ENCODE measurements at places on chromosomes 6 and 20.

DNA sequence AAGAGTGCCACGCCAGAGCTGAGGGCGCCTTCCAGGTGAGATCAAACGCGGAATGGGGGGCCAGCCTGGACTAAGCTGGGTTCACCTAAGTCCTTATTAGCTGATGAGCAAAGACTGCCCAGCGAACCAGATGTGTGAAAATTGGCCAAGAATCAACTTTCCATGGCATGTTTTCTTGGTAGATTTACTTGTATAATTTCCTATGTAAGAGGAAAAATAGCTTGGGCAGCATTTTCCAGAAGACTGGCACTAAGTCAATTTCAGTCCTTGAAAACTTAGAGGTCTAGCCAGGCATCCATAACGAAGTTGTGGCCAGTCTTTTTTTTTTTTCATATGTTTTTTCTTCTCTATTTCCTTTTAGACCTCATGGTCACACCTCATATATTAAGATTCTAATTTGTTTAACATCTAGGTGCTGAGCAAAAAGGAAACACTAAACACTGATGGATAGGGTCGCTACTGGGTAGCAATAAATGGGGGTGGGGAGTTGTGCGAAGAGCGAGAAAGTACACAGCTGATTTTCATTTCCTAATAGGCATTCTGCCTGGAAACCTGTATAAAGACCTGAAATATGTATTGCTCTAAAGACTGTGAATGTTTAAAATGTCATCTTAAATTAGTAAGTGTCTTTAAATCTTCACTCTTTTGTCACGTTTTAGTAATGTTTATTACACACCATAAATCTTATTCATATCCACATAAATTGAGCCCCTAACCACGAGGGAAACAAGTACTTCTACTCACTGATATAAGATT is 188.8 kb downstream of the CD83 start:
- no peak for DNase-seq

DNA sequence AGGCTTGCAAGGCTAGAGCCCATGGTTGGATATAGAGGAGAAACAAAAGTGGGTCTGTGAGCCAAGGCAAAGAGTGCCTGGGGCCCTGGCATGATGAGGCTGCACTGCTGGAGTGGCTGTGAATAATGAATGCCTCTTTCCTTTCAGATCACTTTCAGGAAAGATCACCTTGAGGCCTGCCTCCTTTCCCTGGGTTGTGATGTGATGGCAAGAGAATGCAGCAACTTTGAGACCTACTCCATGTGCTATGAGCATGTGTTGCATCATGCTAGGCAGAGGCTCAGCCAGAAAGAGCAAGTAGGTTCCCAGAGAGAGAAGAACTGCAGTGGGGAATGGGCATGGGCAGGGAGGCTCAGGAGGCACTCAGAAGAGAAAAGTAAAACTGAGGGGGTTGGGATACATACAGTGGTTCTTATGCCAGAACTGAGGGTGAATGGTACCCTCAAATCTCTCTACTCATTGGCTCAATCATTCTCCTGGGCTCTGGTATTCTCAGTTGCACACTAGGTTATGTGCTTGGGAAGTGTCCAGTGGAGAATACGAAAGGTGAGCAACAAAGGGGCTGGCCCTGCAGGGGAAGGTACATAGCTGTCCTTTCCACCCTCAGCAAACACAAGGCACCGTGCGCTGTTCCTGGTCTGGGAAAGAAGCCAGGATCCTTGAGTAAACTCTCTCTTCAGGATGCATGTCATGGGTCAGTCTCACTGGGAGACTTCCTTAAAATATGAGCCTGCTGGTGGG is 45.9 kb downstream of the CD164 start:
- no peak for DNase-seq

GRCh38 chr6:164531736-164532135 is 777.7 kb downstream of the C6orf118 start:
- DNase-seq, result no peak

GRCh38 chr20:38317422-38317821 is 13.5 kb downstream of the BPI start:
- no peak for DNase-seq

GRCh38 chr20:51335329-51335841 is 207.1 kb downstream of the NFATC2 start:
- no peak for DNase-seq

DNA sequence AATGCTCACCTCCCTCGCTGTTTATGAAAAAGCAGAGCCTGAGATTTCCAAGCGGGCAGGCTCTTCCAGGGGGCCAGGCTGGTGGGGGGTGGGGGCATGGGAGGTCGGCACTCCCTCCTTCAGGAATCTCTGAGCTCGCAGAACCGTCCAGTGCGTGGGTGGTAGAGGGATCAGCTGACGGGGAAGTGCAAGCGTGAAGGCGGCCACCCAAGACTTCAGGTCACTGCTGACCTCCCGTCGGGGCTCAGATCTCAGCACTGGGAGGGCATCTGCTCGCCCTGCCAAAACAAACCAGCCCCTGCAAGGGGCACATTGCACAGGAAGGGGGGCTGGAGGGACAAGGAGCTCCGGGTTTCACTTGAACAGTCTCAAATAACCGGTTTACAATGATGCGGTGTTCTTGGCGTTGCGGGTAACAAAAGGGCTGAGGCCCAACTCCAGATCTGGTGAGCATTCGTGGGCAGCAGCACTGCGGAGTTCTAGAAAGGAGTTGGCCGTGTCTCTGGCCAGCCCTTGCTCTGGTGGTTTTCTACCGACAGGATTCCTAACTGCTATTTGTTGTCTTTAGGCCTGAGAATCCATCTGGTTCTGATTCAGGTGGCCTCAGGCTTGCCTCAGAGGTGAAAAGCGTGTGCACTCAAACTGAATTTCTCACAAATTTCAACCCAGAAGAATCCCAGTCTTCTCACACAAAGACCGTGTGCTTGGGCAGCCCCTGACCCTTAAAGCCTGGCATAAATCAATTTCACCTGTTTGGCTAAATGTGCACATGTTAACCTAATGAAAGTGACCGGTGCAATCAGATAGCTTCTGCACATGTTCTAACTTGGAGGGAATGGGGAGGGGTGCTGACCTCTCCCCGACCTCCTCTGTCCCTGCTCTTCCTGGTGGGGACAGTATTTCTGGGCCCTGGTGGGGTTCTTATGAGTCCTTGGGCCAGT is 191.6 kb downstream of the MYLK4 start:
- no peak for DNase-seq

Data from ACHN (cell line).